ENCODE measurements at places on chromosomes 12 and 14. TPM values are rescaled to one million over a fixed set of nuclear protein-coding genes. Genes with fewer than 3 reads are reported as not detected.

GRCh38 chr12:64452559-64453329 is 824 bp downstream of the TBK1 start:
- peak; percentile 21 for DNase-seq

- DNase-seq = no peak
These were observed 619 bp upstream of the NTN4 start for GRCh38 chr12:95790917-95791849.

DNA sequence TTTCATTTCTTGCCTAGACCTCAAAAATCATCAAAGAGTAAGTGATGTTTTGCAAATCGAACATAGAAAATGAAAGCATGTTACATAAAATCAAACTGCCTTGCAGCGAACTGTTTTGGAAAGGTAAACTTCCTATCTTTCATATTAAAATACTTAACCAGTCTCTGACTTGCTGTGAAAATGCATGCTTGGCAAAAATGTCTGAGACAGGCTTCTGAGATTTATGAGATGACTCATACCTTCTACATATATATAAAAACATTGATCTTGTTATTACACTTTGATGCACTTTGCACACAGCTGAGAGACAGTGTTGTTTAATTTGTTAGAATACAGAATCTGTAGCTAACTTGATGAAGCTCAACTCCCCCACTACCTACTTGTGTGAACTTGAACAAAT is 179.1 kb downstream of the KITLG start:
- no peak for DNase-seq

Gene GLIPR1
- 21.1 TPM for polyA plus RNA-seq

- no peak for DNase-seq
These were observed 12.8 kb downstream of the RAD52 start for GRCh38 chr12:936377-937345.

GRCh38 chr12:89965993-89966392 is 257.4 kb upstream of the ATP2B1 start:
- DNase-seq = no peak

Gene AJUBA
- 71.4 TPM for polyA plus RNA-seq

Gene HOXC13
- not detected for polyA plus RNA-seq

Gene KRT77
- polyA plus RNA-seq = not detected

GRCh38 chr12:76255281-76255680 is 92.9 kb downstream of the BBS10 start:
- DNase-seq = no peak

DNA sequence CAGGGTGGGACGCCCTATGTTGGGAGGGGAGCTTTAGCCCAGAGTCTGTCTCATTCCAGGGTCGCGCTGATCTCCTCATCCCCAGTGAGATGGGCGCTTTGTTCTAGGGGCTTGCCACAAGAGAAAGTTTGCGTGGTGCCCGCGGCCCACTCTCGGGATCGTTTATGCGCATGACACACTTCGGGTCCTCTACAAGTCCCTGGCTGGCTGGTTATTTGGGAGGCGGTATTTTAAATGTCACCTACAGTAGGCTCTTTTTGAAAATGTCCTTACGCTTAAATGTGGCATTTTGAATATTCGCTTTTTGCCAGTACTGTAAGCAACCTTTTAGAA is 541 bp downstream of the GOLT1B start:
- DNase-seq = peak; percentile 12

Gene NELL2
- 21.7 TPM for polyA plus RNA-seq

- no peak for DNase-seq
These were observed 547.1 kb upstream of the USP15 start for GRCh38 chr12:61713121-61713520.

Gene KRT85
- 0.12 TPM for polyA plus RNA-seq

DNA sequence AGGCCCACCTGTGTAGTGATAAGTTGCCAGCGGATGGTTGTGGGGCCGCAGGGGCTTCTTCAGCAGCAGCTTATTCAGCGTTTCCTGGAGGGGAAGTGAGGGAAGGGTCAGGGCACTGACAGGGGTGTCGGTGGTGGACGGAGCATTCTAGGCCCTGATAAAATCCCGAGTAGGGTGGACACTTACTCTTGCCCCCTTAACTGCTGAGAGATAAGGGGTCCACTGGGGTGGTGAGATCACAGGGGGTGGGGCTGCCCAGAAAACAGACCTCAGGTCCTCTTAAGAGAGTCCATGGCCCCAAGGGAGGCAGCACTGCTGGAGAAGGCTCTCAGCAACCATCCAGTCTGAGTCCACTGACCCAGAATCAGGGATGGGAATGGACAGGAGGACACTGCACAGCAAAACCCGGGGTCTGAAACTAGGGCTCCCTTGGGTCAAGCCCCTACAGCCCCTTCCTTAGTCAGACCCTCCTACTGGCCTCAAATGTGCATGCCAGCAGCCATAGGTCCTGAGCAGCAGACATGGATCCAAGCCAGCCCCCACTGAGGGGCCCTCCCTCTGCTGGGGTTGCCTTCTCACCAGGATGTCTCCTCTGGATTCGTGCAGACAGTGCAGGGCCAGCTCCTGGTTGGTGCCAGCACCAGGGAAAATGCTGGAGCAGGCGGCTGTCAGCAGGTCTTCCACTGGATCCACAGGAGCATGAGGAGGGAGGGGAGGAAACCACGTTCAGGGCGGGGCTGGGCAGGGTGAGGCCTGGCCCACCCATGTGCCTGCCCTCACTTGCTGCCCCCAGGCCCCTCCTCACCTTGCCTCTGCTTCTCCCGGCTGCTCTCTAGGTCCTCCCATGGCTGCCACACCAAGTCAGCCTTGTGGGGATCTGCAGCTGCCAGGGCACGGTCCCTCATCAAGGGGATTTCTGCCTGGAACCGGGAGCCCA is 12.1 kb upstream of the PNMA1 start:
- DNase-seq = no peak

Gene ABCC9
- 18.9 TPM for polyA plus RNA-seq

Gene ADIPOR2
- 50.7 TPM for polyA plus RNA-seq

Gene OR6C2
- not detected for polyA plus RNA-seq

DNA sequence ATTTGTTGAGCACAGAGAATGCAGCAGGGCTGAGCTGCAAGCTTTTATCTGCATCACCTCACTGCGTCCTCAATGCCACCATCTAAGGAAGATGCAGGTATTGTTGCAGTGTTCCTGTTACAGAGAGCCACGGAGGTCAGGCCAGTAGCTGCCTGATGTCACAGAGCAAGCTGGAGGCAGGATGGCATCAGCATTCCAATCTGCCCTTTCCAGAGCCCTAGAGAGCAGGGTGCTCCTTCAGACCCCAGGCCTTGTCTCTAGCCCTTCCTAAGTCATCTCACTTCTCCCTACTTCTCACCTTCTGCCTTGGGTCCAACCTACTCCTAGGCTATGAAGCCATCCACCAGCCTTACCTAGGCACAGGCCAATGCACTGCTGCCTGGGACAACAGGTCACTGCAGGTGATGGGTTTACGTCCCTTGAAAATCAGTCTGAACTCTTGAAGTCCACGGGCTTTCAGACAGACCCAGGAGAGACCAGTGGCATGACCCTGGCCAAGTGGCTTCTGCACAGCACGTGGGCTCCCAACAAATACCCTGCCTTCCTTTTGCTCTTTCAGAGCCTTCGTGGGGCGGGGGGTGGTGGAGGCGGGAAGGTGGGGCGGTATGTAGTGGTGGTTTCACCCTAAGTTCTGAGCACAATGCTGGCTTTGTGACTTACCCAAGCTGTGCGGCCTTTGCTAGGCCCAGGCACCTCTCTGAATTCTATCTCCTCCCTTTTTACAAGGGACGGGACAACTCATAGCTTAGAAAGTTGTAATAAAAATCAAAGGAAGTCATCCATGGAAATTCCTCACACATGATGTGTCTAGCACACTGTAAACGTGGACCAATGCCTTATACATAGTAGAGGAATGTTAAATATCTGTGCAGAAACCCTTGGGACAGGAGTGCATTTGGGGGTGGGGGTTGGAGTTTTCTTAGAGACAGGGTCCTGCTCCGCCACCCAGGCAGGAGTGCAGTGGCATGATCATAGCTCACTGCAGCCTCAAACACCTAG is 136.0 kb downstream of the KSR2 start:
- DNase-seq = no peak

- no peak for DNase-seq
These were observed 103.1 kb upstream of the GARIN6 start for GRCh38 chr12:99544457-99544856.

DNA sequence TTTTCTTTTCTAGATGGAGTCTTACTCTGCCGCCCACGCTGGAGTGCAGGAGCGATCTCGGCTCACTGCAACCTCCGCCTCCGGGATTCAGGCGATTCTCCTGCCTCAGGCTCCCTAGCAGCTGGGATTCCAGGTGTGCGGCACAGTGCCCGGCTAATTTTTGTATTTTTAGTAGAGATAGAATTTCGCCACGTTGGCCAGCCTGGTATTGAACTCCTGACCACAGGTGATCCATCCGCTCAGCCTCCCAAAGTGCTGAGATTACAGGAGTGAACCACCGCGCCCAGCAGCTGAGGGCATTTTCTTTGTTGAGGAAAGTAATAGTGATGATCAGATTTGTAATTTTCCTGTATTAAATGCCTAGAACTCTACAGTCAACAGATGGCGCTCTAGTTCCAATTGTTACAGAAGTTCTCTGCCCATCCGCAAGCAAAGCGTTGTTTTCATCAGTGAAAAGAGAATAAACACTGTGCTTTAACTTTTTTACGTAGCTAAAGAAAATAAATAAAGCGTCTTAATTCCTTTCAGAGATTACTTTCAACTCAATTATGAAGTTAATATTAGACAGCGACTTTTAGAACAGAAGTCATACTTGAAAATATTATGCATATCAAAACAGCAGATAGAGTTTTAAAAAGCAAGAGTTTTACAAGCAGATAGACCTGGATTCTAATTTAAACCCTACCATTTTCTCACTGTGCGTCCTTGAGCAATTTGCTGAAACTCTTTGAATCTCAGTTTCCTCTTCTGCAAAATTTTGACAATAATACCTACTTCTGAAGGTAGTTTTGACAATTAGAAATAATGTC is 335.1 kb downstream of the DUSP6 start:
- peak; percentile 62 for DNase-seq

DNA sequence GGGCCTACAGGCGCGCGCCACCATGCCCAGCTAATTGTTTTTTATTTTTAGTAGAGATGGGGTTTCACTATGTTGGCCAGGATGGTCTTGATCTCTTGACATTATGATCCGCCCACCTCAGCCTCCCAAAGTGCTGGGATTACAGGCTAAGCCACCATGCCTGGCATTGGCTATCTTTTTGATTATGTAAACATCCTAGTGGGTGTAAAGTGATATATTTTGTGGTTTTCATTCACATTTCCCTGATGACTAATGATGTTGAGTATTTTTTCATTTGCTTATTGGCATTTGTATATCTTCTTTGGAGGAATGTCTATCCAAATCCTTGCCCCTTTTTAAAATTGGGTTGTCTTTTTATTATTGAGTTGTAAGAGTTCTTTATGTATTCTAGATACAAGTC is 16.3 kb downstream of the CREBL2 start:
- no peak for DNase-seq

GRCh38 chr14:79465651-79466050 is 745.7 kb downstream of the DIO2 start:
- no peak for DNase-seq

Gene IL23A
- polyA plus RNA-seq = 0.71 TPM

GRCh38 chr12:30979371-30980259 is 53.1 kb downstream of the TSPAN11 start:
- DNase-seq = no peak

DNA sequence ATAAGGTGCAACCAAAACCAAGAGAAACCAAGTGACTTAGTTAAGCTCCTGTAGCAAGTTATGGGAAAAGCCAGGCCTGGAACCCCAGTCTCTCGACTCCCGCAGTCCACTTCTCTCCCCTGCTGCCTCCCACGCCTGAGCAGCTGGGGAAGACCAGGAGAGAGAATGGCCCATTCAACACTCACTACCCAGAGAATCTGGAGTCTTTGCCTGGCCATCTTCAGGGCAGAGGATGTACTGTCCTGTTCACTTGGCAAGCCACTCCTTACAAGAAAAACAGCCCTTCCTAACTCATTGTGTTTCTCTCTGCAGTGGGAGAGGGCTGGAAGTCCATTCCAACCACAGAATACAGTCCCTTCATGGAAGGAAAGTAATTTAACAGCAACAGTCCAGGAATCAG is 1.8 kb downstream of the PITPNM2 start:
- no peak for DNase-seq

Gene NKX2-1
- polyA plus RNA-seq = 0.52 TPM

DNA sequence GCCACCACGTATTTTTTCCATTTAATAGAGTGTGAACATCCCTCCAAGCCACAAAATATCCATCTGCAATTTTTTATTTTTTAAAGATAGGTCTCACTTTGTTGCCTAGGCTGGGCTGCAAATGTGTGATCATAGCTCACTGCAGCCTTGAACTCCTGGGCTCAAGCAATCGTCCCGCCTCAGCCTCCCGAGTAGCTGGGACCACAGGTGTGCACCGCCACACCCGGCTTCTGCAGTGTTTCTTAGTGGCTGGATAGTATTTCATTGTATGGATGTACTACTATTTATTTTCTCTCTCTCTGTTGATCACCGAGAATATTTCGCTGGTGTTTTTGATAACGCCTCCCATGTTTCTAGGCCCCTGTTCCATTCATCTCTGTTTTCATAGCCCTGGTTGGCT is 17.5 kb downstream of the MLXIP start:
- no peak for DNase-seq

DNA sequence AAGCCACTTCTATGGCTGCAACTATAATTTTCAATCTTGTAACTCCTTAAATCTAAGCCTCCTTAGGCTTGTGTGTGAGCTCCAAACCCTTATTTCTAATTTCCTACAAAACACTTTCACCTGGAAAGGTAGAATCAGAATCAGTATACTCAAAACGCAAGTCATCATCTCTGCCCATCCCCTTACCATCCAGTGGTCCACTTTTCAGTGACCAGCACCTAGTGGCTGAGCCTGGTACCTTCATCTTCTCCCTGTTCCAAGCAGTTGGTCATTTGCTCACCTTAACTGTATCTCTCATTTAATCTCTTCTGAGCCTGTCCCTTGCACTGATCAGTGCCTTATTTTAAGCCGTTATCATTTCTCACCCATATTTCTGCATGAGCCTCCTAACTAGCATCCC is 107.9 kb downstream of the PPM1H start:
- no peak for DNase-seq

Gene PDZRN4
- polyA plus RNA-seq = 7.1 TPM

- DNase-seq = no peak
These were observed 267 bp downstream of the CFAP251 start for GRCh38 chr12:121918679-121919038.

Gene LRP1-AS
- 0.53 TPM for polyA plus RNA-seq

Gene PZP
- polyA plus RNA-seq = 0.87 TPM

Data from left renal pelvis (tissue), 4 donors.